ENCODE measurements at places on chromosomes 3 and 15.

DNA sequence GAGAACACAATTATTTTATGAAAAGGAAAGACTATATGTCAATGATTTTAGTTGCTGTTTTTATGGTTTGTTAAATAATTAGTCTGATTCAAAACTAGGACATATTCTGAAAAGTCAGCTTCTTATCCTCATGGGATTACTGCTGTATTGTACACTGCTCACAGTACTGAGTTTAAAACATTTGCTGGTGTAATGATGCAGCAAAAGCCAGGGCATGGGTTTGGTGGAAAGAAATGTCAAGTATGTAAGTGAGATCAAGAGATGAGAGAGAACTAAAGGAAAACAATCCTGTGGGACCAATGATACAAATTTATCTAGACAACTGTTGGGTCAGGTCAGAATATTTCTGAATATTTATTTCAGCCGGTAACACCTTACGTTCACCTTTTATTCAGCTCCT lies 210.1 kb upstream of the ARHGEF26 start:
- no peak for DNase-seq

- no peak for DNase-seq
Observed at GRCh38 chr3:10930666-10931040, 61.9 kb upstream of the SLC6A1 start.

- DNase-seq, result no peak
Observed at GRCh38 chr15:39495871-39496840, 84.7 kb upstream of the THBS1 start.

DNA sequence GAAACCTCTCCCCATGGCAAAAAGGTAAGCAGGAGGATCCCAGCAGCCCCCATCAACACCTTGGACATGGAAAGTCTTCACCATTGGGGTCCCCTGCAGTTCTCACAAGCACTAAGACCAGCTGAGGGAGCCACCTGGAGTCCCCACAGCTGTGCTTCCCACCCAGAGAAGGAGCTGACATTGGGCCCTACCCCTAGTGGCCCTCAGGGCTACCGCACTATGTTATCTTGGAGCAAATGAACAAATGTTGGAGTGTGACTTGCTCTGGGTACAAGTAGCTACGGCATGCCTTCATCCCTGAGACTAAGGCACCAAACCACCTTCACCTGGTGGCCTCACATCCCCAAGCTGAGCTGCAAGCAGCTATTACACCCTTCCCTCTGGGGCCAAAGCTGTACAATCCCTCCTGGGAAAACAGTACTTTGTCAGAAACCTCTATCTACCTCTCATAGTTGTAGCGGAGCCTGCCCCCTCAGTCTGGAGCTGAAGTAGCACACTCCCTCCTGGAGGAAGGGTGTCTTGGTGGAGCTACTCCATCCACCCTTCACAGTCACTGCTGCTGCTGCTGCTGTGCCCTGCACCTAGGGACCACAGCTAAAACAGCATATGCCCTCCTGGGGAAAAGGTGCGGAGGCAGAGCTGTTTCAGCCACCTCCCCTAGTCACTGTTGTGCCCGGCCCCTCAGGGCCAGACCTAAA lies 42.7 kb downstream of the SERP1 start:
- DNase-seq, result no peak

GRCh38 chr3:111954228-111954990 lies 24.4 kb upstream of the ABHD10 start:
- DNase-seq, result no peak

DNA sequence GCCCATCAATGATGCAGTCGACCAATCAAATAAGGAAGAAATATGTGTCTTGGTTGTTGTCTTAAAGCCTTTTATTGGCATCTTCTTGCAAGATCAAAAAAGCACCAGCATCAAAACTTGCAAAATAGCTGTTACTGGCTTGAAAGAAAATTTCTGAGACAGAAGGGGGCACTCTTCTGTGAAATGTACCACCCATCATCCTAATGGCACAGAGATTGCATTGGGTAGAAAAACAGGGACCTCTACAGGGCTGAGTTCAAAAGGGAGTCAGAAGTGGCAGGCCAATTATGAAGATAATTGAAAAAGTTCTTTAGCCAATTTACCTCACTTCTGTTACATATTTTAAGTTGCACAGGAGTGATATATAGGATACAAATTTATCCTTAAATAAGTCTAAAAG lies 122.3 kb upstream of the GPR149 start:
- no peak for DNase-seq

GRCh38 chr3:158220575-158220974 lies 110.7 kb downstream of the RSRC1 start:
- DNase-seq, result no peak

- no peak for DNase-seq
Observed at GRCh38 chr3:87503900-87504498, 227.6 kb upstream of the POU1F1 start.

DNA sequence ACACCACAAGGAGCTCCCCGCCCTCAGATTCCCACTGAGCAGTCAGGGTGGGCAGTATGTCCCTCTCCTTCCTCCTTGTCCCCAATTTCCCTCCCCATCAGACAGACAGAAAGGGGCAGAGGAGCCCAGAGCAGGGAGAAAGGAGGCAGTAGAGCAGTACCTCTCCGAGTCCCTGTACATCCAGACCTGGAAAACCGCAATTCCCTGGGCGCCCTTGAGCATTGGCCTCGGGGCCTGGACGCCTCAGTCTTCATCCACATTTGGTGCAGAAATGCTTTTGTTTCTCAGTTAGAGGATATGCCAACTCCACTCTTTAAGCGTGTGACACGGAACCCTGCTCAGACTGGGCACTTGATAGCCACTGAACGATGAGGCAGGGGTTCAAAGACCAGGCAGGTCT lies 5.9 kb downstream of the ISG20 start:
- DNase-seq, result no peak

DNA sequence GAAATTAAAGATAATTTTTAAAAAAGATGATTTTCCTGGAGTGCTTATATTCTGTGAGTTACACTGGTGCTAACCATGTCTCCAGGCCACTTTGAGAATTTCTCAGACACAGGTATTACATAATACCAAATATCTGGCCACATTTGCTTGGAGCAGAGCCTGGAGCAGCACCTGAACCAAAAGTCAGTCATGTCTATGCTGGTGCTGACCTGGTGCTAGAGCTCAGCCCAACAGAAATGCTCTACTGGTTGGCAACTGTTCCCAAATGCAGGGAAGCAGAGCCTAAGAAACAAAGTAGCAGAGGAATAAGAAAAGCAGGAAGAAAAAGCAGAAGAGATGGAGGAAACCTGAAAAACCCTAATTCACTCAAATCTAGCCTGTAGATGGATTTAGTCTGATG lies 135.7 kb upstream of the SLC7A14 start:
- no peak for DNase-seq

- no peak for DNase-seq
Observed at GRCh38 chr15:45197512-45197911, 9.7 kb upstream of the SHF start.

GRCh38 chr15:87032295-87032694 lies 952.6 kb downstream of the AGBL1 start:
- DNase-seq, result no peak

DNA sequence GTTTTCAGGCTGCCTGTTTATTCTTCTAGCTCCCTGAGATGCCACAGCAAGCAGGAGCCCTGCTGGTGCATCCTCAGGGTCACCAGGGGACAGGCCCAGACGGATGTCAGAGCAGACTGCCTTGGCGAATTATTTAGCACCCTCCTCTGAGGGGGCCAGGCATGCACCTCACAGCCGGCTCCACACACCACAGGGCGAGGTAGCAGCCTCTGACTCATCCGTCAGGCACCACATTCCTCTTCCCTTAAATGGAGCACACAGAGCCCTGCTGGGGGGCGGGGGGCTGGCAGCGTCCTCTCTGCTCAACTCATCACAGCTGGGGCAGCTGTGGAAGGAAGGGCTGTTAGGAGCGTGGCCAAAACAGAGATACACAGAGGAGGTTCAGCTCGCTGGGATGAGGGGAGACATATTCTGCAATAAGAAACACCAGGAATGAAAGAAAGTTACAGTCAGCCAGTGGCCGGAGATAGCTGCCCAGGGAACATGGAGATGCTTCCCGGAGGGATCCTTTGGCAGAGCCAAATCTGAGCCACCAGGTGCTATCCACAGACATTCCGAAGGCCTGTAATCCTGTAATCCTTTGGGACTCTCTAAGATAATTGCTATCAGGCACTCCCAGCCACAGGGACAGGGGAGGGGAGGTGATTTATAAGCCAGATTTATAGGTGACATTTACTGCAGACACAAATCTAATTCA lies 13.9 kb upstream of the PRICKLE2 start:
- no peak for DNase-seq

DNA sequence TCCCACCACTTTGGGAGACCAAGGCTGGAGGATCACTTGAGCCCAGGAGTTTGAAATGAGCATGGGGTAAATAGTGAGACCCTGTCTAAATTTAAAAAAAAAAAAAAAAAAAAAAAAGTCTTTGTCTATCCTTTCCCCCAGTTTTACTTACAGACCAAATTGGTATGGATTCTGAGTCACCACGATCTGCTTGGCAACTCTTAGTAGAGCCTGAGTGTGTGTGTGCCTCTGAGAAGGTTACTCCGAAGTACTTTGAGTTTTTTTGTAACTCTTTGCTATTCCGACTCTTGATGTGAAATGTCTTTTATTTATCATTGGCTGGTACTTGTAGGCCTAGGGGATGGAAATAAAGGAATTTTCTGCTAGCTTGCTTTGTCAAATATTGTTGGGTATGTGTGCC lies 63.3 kb downstream of the RBM6 start:
- no peak for DNase-seq

DNA sequence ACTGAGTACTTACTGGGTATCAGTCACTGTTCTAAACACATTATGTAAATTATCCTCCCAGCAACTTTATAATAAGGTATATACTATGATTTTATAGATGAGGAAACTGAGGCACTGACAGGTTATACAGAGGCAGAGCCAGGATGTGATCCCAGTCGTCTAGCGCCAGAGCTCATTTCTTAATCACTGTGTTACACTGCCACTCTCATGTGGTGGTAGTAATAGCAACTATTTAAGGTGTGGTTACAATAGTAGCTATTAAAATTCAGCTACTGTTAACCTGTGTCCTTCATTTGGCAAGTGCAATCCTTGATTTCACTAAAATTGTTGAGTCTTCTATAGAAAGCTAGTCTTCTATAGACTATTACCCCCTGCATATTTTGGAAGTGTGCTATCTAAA lies 43.1 kb upstream of the TRPC1 start:
- DNase-seq, result no peak

- no peak for DNase-seq
Observed at GRCh38 chr3:126746395-126747177, 42.5 kb downstream of the CHCHD6 start.

DNA sequence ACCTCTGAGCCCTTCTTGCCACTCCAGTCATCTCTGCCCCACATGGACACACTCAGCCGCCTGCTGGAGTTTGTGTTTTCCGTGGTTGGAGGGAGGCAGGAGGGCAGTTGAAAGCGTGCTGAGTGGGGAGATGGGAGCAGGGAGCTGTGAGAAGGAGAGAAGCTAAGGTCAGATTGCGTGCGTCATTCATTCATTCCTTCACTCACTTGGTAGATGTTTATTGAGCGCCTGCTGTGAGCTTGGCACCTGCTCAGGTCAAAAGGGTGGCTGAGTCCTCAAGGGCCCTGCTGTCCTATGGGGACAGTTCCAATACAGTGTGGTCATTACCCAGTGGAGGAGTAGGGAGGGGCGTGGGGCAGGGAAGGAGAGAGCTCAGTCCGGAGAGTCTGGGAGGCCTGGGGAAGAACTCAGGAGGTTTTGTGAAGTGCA lies 23.5 kb downstream of the LIMD1 start:
- no peak for DNase-seq

Data from left renal pelvis (tissue), 4 donors.